NCI-H345 (cell line): ENCODE measurements at places on chromosomes 1 and 21.

- peak; percentile 43 for DNase-seq
Measured at GRCh38 chr1:155005076-155006011, 2.7 kb downstream of the ZBTB7B start.

GRCh38 chr1:30599721-30600120, 123.7 kb downstream of the MATN1 start:
- DNase-seq: peak; percentile 72

GRCh38 chr1:184972315-184973055, 1.8 kb downstream of the NIBAN1 start:
- no peak for DNase-seq

GRCh38 chr1:9069326-9070100, at the start of gene SLC2A5:
Gene SLC2A5 (minus strand): TSS chr1:9069635. CDS start chr1:9069536, 99 bp downstream.
- DNase-seq: peak; percentile 48

DNA sequence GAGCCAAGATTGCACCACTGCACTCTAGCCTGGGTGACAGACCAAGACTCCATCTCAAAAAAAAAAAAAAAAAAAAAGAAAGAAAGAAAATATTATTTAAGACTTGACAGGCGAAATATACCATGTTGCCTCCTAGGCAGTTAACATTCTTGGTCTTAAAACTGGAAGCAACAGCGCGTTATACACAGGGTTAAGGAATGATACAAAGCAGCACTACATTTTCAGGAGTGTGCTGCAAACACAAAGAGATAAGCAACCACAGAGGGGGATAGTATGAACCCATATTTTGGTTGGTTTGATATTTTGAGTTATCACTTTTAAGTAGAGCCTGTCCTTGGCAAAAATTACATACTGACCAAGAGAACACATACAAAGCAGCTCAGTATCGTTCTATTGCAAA, 25.1 kb downstream of the USP24 start:
- DNase-seq: no peak

DNA sequence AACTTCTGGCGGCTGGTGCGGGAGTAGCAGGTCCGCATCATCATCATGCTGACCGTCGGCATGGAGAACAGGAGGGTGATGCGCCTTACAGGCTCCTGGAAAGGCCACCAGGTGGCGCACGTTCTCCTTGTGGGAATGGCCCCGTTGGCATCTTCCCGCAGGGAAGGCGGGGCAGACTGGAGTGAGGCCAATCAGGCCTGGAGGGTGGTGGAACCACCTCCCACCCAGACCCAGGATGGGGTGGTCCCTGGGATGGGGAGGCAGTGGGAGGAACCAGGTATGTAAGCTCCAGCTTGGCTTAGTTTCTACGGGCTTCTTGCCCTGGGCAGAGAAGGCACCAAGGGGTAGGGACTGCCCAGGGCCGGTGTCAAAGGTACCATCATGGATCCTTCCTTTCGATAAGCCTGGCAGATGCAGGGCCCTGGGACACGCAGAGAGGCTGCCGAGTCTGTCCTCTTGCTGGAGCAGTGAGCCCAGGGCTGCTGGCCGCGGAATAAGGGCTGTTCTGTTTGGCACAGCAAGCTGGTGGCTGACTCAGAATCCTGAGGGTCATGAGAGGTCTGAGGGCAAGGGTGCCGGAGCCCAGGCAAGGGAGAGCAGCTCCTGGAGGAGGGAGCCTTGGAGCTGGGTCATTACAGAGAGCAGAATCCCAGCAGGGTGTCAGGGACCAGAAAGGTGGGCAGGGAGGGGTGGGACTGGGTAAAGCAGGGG, 8.7 kb upstream of the LGR6 start:
- peak; percentile 81 for DNase-seq

DNA sequence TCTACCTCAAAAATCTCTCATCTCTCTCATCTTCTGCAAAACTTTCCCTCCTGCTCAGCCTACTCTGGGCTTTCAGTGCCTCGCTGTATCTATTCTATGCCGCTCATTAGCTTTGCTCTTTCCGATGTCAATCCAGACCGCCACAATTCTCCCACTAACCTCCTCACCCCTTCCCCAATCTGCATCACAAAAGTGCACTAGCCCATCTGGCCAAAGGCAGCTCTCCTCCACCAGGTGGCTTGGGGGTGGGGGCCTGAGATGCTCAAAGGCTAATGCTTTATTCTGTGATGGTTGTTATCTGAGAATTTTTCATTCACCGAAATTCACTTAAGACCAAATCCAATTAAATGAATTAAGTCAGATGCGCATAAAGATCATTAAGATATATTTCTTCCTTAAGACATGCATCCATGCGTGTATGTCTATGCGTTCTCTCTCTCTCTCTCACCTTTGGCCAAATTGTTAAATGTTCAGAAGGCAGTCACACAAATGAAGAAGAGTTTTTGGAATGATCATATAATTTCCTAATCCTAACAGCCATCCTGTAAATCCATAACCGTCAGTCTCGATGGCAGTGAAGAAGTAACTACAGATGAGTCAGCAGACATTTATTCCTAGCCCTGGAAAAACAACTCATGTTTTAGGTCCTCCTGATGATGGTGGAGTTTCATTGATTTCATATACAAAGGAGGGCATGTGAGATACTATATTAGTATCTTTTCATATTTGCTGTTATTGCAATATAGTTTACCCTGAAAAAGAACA, 111.3 kb downstream of the C1orf21 start:
- no peak for DNase-seq

GRCh38 chr1:198934426-198934825, 295.6 kb downstream of the PTPRC start:
- no peak for DNase-seq

DNA sequence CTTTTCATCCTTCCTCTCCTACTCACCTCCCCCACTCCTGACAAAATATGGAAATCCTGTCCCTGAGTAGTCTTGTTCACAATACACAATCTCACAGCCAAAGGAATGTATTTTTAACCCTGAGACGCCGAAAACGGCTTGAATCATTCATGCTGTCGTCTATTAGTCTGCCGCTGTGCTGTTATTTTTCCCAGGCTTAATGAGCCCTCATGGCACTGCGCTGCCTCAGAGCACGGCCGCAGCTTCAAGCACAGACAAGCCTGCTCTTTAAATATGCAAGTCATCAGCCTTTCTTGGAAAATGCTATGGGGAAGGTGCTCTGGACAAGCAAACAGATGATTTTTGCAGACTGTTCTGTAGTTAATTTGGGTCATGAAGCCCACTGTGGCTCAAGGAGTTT, 302.7 kb downstream of the DISC1 start:
- peak; percentile 29 for DNase-seq

GRCh38 chr1:63590166-63590560, 3.0 kb upstream of the PGM1 start:
- no peak for DNase-seq

GRCh38 chr1:36687312-36687711, 204.6 kb upstream of the CSF3R start:
- DNase-seq: no peak

- DNase-seq: no peak
Measured at GRCh38 chr21:42530167-42530518, 16.5 kb downstream of the SLC37A1 start.

GRCh38 chr1:59816318-59816878, 1.6 kb downstream of the HOOK1 start:
- no peak for DNase-seq

DNA sequence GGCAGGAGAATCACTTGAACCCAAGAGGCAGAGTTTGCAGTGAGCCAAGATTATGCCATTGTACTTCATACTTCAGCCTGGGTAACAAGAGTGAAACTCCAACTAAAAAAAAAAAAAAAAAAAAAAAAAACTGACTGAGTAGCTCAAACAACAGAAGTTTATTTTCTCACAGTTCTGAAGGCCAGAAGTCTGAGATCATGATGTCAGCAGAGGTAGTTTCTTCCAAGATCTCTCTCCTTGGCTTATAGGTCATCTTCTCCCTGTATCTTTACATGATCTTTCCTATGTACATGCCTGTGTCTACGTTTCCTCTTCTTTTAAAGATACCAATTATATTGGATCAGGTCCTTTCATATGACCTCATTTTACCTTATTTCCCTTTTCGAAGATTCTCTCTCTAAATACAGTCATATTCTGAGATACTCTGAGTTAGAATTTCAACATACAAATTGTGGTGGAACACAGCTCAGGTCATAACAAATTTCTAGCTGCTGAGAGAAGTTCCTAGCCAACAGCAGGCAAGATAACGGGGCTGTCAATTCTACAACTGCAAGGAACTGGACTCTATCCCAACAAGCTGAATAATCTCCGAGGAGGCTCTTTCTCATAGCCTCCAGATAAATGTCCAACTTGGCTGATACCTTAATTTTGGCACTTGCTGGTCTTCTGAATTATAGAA, 187.7 kb upstream of the ADAMTS5 start:
- DNase-seq: no peak

GRCh38 chr1:147472966-147473732, 68.2 kb upstream of the BCL9 start:
- no peak for DNase-seq

GRCh38 chr1:86305731-86306130, 90.4 kb downstream of the ODF2L start:
- DNase-seq: no peak

- no peak for DNase-seq
Measured at GRCh38 chr1:97139512-97139911, 417.9 kb downstream of the PTBP2 start.
